ENCODE measurements at places on chromosomes 16 and 17. TPM values are rescaled to one million over a fixed set of nuclear protein-coding genes. Genes with fewer than 3 reads are reported as not detected.

The KRTAP2-2 gene
- total RNA-seq: not detected

The HOXB4 gene
- 0.12 TPM for total RNA-seq

The RTN4RL1 gene
- total RNA-seq: 19.9 TPM

The TMEM204 gene
- total RNA-seq: 0.09 TPM

The GAS2L2 gene
- total RNA-seq: 0.08 TPM

The ESRP2 gene
- total RNA-seq: 0.18 TPM

The CRISPLD2 gene
- 4.2 TPM for total RNA-seq

The FOXN1 gene
- total RNA-seq: 0.03 TPM

The MYH1 gene
- total RNA-seq: not detected

The HASPIN gene
- total RNA-seq: 12.3 TPM

The SYT17 gene
- 11.8 TPM for total RNA-seq

The TBX6 gene
- total RNA-seq: 0.31 TPM

The SPN gene
- total RNA-seq: not detected

The WBP2 gene
- total RNA-seq: 88.1 TPM

The NPIPA8 gene
- 0.73 TPM for total RNA-seq

The MEIOC gene
- total RNA-seq: 2.8 TPM

The TNP2 gene
- not detected for total RNA-seq

The P3H4 gene
- 31.0 TPM for total RNA-seq

The GAS7 gene
- total RNA-seq: 0.32 TPM

The TBC1D3K gene
- total RNA-seq: not detected

The FGF11 gene
- total RNA-seq: 0.85 TPM

The ADAM11 gene
- 2.6 TPM for total RNA-seq

The SEPTIN12 gene
- total RNA-seq: not detected

The DCTPP1 gene
- 130 TPM for total RNA-seq

The SMIM36 gene
- not detected for total RNA-seq

The MIEN1 gene
- total RNA-seq: 88.1 TPM
